ENCODE measurements at places on chromosomes 12 and 14. TPM values are rescaled to one million over a fixed set of nuclear protein-coding genes. Genes with fewer than 3 reads are reported as not detected.

DNA sequence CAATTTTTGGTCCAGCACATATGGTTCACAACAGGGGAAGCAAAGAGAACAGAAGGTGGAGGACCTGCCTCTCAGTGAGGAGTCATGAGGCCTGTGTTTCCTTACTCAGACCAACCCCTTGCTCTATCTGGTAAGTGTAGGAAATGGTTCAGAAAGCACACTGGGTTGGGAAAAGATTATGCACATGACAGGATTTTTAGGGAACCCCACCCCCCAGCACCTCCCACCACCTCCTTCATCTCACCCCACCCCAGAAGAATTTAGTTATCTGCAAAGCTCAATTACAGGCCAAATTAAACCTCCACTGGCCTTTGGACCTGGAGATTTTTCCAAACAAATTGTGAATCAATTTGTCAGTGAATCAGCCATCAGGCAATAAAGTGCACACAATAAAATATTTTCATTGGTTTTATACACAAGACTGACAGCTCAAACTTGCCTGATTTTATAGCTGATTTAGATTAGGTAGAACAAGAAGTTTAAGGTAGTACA lies 132.8 kb downstream of the DACT1 start:
- no peak for DNase-seq

DNA sequence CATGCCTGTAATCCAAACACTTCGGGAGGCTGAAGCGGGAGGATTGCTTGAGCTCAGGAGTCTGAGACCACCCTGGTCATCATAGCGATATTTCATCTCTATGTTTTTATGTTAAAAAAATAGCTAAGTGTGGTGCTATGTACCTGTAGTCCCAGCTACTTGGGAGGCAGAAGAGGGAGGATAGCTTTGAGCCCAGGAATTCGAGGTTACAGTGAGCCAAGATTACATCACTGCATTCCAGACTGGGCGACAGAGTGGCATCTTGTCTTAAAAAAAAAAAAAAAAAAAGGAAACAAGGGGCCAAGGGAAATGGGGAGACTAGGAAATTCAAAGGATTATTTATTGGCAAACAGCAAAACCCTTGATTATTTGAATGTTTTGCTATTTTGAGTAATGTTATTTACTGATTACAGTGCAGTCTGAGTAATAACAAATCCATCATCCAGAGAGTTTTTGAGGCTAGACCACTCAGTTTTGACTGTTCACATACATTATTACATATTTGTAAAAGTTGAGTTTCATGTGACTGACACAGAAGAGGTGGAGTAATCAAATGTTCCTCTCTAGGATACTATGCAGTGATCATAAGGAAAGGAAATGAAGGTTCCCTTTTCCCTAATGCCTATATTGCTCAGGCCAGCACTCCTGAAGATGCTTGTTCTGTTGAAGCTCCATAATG lies 40.8 kb downstream of the PRKCH start:
- DNase-seq = no peak

DNA sequence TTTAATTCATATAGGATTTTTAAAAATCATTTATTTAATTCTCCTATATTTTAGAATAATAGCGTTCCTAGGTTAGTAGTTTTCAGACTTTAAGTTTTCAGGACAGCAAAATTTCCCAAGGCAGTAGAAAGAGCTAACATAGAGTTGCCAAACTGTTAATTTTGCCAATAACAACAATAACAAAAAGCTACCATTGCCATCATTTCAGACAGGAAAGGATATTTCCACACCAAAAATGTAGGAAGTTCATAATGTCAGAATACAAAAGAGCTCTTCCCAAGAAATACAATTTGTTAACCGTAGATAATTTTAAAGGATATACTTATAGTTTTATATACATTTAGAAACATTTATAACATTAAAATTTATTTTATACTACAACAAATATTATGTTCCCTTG lies 81.4 kb upstream of the EEA1 start:
- no peak for DNase-seq

- no peak for DNase-seq
Observed at GRCh38 chr12:51373187-51373586, 18.0 kb downstream of the GALNT6 start.

- DNase-seq = no peak
Observed at GRCh38 chr14:104799244-104800014, 1.5 kb upstream of the ZBTB42 start.

DNA sequence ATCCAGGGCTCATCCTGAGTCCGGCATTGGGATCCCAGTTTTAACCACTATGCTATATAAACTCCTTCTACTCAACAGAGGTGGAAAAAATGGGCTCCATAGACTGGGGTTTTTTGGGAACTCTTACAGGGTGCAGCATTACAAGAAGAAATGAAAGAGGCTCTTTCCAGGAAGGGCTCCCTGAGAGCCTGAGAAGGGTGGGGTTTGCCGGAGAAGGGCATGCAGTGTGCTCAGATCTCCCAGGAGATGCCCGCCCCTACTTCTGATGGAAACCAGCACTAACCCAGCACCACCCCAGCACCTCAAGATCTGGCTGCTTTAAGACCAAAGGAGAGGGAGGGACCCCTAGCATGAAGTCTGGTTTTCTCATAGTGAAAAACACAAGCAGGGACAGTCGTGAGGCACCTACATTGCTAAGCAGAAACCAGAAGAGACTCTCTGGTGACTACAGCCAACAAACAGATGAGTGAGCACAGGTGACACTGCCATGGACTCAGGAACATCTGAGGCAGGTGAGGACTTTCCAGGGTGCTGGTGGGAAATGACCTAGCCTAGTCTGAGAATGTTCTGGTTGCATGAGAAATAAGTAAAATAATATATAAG lies 43.9 kb upstream of the HSP90B1 start:
- no peak for DNase-seq

DNA sequence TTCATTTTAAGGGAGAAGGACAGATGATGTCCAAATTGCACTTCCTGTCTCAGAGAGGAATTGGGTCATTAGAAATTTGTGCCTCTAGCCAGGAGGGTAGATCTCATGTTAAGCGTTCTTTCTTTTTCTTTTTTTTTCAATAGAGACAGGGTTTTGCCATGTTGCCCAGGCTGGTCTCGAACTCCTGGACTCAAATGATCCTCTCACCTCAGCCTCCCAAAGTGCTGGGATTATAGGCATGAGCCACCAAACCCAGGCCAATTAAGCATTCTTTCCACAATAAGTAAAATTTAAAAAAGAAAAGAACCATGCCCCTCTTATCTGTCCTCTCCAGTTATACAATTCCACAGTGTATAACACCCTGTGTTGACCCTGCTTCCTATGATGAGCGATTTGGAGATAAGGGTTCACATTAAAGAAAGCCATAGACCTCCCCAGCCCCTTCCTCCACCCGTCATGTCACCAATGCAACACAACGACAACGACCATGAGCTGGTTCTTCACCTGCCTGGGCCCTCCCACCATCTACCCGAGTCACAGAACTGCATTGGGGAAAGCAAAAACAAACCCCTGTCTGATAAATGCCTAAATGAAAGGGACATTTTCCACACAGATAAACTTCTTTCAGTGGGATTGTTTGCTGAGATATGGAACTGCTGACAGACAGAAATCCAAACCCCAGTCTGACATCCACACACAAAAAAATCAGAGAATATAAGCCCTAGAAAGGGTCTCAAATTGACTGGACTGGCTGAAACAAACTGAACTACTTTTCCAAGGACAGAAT lies 37.3 kb downstream of the SSH1 start:
- DNase-seq = no peak

- DNase-seq = no peak
Observed at GRCh38 chr14:72341686-72342085, 409.5 kb downstream of the RGS6 start.

DNA sequence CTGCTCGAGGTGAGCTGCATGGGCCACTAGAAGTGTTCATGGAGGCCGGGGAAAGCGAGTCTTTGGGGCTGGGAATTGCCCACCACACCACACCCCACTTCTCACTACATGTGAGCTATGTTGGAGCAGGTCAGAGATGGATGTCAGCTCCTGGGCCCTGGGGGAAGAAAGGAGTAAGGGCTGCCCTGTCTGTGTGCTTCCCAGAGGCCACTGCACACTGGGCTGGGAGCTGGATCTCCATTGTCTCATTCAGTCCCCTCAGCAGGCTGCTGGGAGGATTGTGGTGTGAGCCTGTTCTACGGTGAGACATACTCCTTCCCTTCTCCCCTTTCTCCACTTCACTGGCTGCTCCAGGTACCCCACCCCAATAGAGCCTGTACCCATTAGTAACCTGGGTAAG lies 10.5 kb downstream of the FIGNL2 start:
- DNase-seq = no peak

- DNase-seq = peak; percentile 21
Observed at GRCh38 chr14:36580141-36580855, 2.1 kb downstream of the NKX2-8 start.

DNA sequence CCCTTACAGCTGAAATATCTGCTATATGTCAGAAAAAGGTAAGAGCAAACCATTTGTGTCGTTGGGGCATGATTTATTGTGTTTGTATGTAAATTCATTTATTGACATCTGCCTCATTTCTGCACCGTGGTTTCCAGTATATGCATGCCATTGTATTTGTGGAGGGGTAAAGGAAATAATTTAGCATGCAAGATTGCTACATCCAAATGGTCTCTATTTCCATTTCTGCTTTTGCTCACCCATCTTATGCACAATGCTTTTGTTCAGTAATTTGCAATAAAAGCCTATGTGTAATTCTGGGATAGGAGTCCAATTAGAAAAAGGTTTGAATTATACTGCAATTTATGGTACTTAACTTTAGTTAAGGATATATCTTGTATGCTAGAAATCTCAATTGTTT lies 101.8 kb downstream of the UNC79 start:
- DNase-seq = no peak

GRCh38 chr14:28764257-28765160 lies 2.1 kb upstream of the FOXG1 start:
- DNase-seq = no peak

GRCh38 chr14:92942576-92942975 lies 19.6 kb downstream of the CHGA start:
- DNase-seq = no peak

- DNase-seq = peak; percentile 90
Observed at GRCh38 chr12:3073438-3074250, 3.5 kb upstream of the TSPAN9 start.

DNA sequence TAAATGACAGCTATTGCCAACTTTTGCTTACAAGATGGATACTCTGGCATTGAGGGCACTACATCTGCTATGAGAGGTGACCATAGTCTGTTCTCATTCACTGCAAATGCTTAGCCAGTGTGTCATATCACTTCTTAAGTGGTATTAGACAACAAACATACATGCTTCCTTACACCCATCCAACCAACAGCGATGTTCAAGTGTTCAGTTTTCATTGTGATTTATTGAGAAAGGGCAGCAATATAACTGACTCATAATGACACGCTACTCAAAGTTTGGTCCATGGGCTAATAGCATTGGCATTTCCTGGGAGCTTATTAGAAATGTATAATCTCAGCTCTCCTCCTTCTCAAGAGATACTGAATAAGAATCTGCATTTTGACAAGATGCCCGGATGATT lies 181.7 kb downstream of the NPAS3 start:
- DNase-seq = no peak

DNA sequence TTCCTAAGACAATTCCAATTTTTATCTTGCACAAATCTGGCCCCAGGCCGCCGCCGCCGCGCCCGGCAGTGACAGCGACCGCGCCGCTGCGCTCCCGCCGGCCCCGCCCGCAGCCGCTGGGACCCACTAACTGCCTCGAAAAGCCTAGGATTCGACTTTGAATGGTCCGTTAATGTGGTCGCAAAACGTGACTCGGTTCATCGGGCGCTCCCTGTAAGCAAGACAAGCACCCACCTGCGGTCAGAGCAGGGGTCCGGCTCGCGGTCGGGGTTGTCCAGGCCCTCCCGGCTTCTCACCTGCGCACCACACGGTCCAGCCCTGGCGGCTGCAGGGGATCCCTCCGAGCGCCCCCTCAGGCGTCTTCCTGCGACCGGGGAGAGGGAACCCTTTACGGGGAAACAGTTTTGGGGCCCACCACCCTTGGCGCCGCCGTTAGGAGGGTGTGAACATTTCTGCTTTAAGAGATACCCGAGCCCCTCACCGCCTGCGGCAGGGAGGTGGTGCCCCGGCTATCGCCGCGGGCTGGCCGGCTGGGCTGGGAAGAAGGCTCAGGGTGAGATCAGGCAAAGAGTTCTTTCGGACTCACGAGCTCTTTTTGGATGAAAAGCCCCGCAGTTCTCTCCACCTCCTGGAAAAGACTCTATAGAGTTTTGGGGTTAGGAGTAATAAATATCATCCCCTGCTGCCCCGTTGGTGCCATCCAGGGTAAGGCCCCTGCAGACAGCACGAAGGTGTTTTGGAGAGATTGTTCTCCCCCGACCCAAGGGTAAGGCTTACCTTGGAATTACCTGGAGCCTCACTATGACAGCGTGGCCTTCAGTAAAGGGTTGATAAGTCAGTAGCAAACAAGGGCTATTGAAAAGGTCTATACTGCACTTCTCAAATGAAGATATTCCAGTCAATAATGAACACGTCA lies 13.6 kb upstream of the FOXJ2 start:
- DNase-seq = peak; percentile 33

- DNase-seq = no peak
Observed at GRCh38 chr12:75581515-75581914, 70.1 kb upstream of the KRR1 start.

DNA sequence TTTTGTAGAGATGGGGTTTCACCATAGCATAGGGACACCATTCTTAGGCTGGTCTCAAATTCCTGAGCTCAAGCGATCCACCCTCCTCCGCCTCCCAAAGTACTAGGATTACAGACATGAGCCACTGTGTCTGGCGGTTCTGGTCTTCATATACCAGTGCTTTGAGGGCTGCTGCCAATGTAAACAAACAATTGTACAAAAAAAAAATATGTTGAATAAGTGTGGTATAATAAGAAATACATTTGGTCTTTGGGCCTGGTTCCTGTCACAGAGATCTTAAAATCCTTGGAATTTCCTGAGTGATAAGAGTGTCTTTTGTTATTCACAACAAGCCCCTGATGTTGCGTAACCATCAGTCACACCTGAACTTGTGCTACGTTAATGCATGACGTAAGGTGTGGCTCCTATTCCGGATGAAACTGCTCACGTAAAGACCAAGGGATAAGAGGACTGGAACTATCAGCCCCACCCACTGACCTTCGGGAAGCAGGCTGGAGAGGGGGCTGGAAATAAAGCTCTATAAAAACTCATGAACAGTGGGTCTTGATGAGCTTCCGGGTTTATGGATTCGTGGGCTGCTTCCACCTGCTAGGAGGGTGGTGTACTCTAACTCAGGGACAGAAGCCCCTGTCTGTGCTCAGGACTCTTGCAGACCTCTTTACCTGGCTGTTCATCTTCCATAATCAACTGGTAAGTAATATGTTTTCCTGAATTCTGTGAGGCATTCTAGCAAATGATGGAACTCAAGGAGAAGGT lies 16.5 kb upstream of the RIMKLB start:
- DNase-seq = no peak

Gene NCOR2
- polyA plus RNA-seq = 9.1 TPM

Gene KRT73
- not detected for polyA plus RNA-seq

Gene HOXC13
- polyA plus RNA-seq = not detected

Gene ANHX
- not detected for polyA plus RNA-seq

Gene KLHDC1
- 0.31 TPM for polyA plus RNA-seq

Gene KRT71
- not detected for polyA plus RNA-seq

Gene GNB3
- 13.8 TPM for polyA plus RNA-seq

Gene SMCO2
- 0.21 TPM for polyA plus RNA-seq

Gene CABP1
- 0.21 TPM for polyA plus RNA-seq

Gene RIPK3
- not detected for polyA plus RNA-seq

Gene LMNTD1
- 0.32 TPM for polyA plus RNA-seq

Gene ZNF641
- 1.9 TPM for polyA plus RNA-seq

Gene TAS2R13
- 0.03 TPM for polyA plus RNA-seq

Gene CCDC196
- polyA plus RNA-seq = not detected

Gene NELL2
- polyA plus RNA-seq = 0.28 TPM

Gene CLEC4C
- polyA plus RNA-seq = not detected

Gene PIP4K2C
- polyA plus RNA-seq = 34.2 TPM

Measured in SK-N-SH (cell line).